Right ventricle myocardium inferior (tissue), 1 donor: ENCODE measurements at places on chromosomes 5 and 9.

DNA sequence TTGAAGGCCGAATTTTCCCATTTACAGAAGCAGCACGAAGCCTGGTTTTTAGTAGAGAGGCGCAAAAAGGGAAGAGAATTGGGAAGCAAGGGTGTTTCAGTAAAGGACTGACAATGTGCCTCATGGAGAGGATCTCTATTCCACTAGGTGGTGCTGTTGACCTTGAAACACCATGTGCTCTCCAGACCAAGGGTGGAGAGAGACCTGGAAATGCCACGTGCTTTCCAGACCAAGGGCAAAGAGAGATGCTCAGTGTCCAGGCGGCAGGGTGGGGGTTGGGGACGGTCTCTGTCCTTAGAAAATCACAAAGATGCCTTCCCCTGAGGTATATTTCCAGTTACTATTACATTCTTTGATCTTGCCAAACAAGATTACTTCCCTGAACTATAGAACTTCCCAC is 425.3 kb downstream of the CSNK1G3 start:
- DNase-seq: no peak

DNA sequence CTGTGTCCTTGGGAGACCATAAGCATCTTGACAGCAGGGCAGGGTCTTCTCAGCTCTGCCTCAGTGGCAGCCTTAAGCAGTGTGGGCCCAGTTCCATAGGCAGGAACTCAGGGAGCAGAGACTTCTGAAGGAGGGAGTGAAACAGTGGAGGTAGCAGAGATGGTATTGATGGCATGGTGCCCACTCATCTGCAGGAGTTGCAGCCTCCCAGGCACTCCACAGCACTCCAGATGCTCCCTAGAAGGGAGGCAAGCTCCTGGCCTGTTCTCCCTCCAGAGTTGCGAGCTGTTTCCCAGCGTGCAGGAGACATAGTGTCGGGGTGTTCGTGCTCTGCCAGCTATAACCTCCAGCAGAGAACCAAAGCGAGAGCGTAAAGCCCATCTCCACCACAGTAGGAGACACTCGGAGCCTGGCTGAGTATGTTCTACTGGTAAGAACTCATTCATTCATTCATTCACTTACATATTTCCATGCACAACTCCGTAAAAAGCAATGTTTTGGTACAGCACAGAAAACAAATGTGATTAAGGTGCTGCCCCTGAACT is 31.4 kb upstream of the UNC5A start:
- no peak for DNase-seq

DNA sequence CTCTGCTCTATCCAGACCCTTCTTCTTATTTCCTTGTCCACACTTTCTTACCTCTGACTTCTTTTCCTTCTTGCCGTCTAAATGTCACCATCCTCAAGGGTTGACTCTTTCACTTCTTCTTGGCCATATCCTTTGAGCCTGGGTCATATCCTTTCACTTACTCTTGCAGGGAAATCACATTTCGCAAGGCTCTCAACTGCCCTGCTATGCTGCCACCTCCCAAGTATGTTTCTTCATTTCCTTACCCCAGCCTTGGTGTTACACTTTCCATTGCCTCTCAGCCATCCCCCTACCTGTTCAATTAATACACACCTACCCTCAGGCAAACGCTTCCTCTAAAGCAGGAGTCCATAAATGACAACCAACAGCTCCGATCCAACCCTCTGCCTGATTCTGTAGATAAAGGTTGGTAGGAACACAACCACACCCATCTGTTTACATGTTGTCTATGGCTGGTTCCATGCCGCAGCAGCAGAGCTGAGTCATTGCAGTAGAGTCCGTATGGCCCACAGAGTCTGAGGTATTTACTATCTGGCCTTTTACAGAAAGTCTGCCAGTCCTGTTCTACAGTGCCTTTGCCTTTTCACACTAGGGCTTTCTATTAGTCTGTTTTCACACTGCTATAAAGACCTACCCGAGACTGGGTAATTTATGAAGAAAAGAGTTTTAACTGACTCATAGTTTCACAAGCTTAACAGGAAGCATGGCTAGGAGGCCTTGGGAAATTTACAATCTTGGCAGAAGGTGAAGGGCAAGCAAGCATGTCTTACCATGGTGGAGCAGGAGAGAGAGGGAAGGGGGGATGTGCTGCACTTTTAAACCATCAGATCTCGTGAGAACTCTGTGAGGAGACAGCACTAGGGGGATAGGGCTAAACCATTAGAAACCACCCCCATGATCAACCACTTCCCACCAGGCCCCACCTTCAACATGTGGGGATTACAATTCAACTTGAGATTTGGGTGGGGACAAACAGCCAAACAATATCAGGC is 97.9 kb downstream of the SV2C start:
- no peak for DNase-seq

DNA sequence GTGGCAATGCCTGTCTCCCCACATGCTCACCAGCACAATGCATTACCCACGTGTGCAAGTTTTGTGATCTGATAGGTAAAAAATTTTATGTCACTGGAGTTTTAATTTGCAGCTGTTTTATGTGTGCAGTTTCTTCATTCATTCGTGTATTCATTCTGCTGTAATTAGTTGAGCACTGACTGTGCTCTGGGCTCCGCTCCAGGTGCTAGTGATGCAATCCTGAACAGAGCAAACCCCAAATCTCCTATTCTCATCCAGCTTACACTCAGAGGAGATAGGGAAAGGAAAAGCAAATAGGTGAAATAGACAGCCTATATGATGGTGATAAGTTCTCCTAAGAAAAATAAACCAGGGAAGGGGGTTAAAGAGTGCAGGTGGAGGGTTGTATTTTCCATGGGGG is 148.4 kb downstream of the TENT4A start:
- DNase-seq: no peak

DNA sequence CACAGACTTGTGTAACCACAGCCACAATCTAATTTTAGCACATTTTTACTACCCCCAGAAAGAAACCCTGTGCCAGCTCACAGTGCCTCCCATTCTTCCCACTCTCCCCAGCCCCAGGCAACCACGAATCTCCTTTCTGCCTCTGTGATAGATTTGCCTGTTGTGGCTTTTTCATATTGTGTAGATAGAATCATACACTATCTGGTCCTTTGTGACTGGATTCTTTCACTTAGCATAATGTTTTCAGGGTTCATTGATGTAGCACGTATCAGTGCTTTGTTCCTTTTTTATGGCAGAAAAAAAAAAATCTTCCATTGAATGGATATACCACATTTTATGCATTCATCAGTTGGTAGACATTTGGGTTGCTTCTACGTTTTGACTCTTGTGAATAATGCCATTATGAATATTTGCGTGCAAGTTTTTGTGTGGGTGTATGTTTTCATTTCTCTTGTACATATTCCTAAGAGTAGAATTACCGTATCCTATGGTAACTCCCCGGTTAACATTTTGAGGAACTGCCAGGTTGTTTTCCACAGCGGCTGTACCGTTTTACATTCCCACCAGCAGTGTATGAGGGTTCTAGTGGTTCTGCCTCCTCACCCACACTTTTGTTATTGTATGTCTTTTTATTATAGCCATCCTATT is 64.5 kb downstream of the RCL1 start:
- DNase-seq: no peak
